Fibroblast of lung (primary cell): ENCODE measurements at places on chromosomes 4 and X.

GRCh38 chrX:2497961-2498780 is 2.6 kb downstream of the DHRSX start:
- peak; percentile 85 for DNase-seq

DNA sequence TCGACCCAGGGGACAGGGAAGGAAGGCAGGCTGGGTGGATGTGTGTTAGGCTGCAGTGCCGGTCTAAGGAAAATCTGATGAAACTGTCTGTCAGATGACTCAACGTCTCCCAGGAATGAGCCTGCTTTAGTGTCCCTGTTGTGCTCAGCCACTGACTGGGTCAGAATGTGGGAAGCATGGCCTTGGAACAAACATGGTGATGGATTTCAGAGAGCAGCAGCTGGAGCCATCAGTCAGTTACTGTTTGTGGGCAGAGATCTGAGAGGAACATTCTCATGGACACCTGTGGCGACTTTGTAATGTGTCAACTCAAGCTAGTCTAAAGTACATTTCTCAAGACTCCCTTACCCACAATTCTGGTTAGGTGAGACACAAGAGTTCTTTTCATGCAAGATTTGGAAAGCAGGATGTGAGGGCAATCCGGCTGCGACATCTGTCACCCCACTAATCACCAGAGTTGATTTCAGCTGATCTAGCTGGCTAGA is 63.2 kb downstream of the ANAPC10 start:
- peak; percentile 89 for DNase-seq

DNA sequence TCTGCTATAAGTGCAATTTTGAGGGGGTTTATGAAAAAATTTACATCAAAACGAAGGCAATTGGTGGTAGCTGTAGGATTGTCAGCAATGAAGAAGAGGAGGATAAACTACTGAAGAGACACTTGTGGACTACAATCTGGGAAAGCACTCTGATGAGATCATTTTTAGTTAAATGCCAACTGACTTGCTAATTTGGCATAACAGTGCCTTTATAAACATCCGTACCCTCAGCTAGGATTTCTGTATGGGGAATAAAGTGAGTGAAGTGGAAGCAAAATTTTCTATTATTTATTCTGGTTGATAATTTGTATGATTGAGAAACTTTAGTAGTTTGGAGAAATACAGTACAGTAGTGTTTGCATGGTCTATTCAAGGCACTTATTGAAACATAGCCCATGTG is 11.2 kb upstream of the GNRHR start:
- peak; percentile 29 for DNase-seq

GRCh38 chr4:109433205-109434006 is at the start of gene SEC24B:
Gene SEC24B, plus strand, starts transcription at chr4:109433815. Its CDS starts 55 bp downstream, at chr4:109433870.
- DNase-seq = peak; percentile 72

- no peak for DNase-seq
Measured at GRCh38 chr4:158825433-158826036, 56.7 kb downstream of the FNIP2 start.

DNA sequence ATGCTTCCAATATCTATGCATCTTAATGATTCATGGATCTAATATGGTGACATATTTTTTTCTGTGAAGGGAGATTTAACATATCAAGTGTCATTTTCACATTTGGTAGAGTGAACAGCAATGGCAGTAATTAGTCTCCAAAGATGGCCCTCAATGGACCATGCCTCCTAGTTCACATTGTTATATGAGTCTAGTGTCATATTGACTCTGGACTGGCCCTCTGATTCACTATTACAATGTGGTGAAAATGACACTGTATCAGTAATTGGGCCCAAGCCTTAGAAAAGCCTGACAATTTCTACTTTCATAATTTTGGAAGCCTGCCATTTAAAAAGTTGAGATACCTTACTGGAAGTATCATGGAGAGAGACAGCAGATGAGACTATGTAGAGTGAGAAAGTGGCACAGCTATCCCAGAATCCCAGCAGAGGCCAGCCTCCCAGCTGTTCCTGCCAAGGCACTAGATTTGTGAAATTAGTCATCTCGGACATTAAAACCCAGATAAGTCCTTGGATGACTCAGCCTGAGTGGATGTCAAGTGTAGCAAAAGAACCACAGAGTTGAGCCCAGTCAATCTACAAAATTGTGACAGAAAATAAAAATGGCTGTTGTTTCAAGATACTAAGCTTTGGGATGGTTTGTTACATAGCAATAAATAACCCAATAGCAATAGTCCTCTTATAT is 68.4 kb downstream of the ARHGEF38 start:
- DNase-seq = peak; percentile 92
